Activated CD4-positive, alpha-beta T cell treated with anti-CD3 and anti-CD28 coated beads for 24 hours (primary cell): ENCODE measurements at places on chromosomes 3 and 15.

- no peak for DNase-seq
Measured at GRCh38 chr15:56371495-56372147, 6.4 kb downstream of the TEX9 start.

DNA sequence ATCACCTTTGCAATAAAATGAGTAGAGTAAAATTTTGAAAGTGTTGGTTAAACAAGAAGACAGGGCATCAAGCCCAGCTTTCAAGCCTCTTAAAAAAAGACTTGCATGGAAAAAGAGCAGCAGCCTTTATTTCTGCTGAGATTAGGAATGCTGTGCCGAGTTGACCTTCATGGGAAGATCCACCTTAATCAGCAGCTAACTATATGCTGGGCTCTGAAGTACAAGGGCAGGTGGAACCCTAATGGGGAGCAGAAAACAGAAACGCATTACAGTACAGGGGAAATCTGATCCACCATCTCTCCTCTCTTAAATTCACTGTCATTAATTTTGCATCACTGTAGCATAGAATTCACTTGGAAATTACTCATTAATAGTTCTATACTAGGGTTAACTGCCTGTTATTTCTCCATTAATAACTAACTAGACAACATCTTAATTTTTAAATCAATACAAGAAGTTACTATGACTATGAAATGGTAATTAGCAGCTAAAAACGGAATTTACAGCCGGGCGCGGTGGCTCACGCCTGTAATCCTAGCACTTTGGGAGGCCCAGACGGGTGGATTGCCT is 133.6 kb downstream of the GHSR start:
- no peak for DNase-seq

DNA sequence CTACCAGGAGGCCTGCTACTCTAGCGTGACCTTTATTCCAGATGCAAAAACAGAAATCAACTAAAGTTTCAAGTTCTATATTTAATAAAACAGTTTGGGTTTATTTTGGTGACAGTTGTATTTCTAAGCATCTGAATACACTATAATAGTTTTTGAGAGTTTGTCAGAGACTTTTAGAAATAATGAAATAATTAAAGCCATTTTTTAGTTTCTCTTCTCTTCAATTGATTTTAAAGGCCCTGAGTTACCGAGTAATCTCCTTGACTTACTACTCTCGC is 523.4 kb downstream of the CADM2 start:
- no peak for DNase-seq

DNA sequence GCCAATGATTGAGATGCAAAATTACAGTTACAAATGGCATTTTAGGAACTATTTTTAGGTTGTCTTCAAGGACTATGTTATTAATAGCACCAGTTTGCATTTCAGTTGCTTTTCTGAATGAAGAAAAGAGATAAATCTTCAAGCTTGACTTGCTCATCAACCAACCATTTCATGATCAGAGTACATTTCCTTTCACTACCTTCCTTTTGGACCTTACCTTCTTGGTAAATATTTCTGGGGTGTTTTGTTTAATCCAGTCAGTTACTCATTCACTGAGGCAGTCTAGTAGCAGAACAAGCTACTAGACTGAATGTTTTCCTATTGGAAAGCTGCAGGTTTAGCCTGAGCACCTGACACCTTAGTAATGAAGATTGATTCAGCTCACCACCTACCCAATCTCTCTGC is 8.2 kb downstream of the SLC27A2 start:
- no peak for DNase-seq

DNA sequence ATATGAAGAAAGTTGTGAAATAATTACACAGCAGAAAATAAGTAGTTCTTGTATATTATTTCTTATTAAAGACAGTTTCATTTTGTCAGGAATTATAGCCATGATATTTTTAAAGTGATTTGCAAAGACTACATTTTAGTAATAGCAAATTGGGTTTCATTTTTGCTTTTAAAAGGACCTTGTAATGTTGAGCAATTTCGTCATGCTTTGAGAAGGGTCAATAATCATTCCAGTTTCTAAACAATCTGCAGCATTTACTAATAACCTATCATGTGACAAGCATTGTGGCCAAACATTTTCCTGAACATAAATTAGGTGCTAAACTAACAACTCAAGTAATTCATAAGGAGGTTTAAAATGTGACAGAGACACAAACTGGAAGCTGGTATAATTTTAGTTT is 214.4 kb upstream of the CBLB start:
- DNase-seq: no peak

- DNase-seq: peak; percentile 43
Measured at GRCh38 chr15:60673918-60674558, 195.1 kb upstream of the ICE2 start.

DNA sequence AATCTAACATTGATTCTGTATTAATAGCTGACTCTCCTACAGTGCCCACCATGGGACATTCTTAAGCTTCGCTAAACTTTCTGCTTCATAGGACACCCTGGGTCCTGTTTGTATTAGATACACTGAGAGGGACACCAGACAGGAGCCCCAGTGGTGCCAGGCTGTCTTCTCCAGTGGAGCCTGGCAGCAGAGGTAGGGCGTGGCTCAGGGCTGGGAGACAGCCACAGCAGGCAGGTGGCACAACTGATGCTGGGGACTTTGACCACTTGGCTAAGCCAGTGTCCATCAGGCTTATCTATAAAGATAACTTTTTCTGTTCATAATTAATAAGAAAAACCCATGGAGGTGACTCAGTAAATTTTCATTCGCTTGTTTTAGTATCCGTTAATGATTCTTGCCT is 21.8 kb downstream of the NIPA1 start:
- no peak for DNase-seq

- peak; percentile 1 for DNase-seq
Measured at GRCh38 chr3:53170325-53171063, 9.5 kb downstream of the PRKCD start.

DNA sequence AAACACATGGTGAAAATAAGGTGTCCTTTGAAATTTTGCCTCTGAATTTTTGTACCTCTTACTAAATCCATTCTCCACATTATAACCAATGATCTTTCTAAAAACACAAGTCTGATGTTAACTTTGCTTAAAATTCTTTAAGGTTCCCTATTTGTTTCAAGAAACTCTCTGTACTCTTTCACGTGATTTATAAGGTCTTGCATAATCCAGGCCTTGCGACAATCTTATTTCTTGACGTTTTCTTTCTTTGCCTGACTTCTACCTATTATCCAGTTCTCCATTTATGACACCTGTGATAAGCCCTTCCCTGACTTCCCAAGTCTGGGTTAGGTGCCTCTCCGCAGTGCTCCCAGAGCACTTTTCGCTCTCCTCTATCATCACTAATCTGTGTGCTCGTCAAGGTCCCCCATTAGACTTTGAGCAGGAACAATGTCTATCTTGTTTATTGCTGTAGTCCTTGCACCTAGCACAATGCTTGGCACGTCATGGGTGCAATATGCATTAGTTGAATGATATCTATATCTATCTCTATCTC is 24.3 kb upstream of the KPNA1 start:
- DNase-seq: no peak

- DNase-seq: no peak
Measured at GRCh38 chr15:99341786-99342185, 90.5 kb downstream of the LRRC28 start.

DNA sequence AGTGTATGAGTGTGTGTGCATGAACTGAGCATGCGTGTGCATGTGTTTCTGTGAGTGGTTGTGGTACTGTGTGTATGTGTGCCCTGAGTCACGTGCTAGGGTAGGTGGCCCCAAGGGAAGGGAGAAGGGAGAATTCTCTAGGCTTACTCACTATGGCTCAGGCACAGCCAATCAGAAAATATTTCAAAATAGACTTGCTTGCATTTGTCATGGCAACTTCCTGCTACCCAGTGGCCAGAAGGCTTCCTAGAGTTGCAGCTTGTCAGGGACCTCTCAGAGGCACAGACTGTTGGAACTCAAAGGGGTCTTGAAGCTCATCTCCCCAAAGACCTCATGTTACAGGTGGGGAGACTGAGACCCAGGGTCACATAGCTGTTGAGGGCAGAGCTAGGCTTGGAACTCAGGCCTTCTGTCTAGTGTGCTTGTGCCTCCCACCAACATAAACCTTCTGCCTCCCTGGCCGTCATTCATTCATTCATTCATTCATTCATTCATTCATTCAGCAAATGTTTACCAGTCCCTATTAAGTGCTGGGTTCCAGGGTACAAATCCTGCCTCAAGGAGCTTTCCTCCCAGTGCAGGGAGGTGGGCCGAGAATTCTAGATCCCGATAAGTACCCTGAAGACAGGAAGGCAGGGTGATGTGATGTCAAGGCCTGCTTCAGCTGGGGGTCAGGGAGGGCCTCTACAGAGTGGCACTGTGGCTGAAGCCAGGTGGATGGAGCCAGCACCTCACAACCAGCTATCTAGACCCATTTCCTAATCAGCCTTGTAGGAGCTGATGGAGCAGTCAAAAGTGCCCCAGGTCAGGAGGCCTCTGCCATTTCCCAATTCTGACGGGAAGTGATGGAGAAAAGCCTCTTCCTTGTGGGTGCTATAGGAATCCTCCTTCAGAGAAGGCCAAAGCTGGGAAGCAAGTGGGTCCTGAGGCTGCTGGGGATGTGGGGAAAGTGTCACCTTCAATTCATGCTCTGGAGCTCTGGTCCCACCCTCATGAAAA is 10.9 kb upstream of the RFT1 start:
- no peak for DNase-seq

DNA sequence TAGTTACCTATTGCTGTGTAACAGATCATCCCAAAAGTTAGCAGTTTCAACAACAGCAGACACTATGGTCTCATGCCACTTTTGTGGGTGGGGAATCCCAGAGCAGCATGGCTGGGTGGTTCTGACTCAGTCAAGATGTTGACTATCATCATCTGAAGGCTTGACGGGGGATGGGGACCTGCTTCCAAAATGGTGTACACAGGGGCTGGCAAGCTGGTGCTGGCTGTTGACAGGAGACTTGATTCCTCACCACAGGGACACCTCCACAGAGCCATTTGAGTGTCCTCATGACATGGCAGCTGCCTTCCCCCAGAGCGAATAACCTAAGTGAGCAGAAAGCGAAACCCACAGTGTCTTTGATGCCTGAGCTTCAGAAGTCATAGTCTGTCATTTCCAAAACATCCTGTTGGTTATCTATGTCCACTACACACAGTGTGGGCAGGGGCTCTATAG is 19.1 kb downstream of the DNAJB8 start:
- peak; percentile 37 for DNase-seq

- DNase-seq: no peak
Measured at GRCh38 chr15:92645051-92645631, 10.4 kb downstream of the FAM174B start.

- no peak for DNase-seq
Measured at GRCh38 chr3:64257100-64257755, 32.0 kb upstream of the PRICKLE2 start.

DNA sequence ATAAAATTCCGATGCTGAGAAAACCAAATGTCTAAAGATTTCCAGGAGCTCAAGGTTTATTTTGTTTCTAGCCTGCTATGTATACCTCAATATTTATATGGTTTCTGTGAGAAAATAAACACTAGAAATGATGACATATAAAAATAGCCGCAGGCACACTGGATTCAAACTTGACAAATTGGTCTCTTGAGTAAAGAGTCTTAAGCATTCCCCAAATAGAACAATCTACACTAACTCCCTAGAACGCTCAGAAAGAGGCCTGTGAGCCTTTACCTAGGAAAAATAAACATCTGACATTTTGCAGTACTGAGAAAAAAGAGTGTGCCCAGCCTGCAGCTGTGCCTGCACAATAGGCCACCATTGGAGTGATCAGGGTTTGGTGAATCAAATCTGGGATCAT is 75.2 kb downstream of the NEK10 start:
- DNase-seq: no peak

DNA sequence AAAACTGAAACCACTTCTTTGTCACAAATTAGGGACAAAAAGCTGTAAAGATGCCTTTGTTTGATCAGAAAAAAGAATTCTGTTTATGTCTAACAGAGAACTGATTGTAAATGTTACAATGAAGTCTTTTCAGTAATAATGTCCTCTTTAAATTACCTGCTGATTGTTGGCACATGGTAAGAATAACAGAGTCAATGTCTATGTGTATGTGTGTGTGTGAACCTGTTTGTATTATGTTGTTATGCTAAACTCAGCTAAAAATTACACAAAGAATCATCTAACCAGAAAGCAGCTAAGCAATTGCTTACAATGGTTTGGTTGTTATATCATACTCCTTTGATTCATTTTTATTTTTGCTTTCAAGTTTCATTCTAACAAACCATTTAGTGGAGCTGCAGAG is 159.1 kb upstream of the PDZRN3 start:
- DNase-seq: no peak

GRCh38 chr3:66962664-66963063 is 35.4 kb upstream of the KBTBD8 start:
- DNase-seq: no peak

DNA sequence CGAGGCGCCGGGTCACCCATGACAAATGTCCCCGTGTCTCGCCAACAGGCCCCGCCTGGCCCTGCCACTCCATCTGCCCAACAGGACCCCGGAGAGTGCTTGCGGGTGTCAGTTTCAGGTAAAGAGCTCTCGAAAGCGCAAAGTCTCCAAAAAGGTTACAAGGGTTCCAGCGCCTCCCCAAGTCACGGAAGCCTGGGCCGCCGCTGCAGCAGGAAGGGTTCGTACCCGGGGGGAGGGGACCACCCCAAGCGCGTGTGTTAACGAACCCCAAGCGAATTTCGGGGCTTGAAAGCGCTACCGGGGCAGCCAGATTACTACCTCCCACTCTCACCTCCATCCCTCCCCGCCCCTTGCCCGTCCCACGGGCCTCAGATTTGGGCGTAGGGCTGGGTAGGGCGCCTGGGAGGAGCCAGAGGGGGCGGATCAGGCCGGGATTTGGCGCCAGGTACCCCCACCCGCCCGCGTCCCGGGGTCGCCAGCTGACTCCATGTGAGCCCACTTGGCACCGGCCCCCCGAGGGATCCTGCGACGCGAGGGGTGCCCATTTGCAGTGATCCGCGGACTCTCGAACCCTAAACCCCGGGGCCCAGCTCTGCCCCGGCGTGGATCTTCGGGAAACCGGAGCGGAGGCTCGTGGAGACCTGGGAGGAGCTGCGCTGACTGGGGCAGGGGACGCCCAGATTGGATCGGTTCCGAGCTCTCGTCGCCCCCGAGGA is 85.9 kb downstream of the NR2F2 start:
- DNase-seq: no peak

DNA sequence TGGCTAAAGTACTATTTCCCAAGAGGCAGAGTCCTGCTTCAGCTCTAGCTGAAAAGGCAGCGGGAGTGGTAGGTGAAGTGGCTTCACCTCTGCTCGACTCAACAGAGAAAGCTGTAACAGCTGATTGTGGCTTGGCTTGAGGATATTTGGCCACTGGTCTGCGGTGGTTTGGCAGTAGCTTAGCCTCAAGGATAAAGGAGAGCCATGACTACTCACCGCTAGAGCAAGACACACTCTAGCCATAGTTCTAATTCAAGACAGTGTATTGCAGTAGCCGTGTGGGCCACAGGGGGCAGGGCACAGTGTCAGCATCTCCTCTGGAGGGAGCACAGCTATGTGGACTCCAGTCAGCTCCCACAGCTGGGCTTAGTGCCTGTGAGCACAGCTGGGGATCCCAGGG is 23.5 kb downstream of the TPRG1 start:
- no peak for DNase-seq

GRCh38 chr15:73600413-73601335 is 32.5 kb downstream of the NPTN start:
- DNase-seq: no peak

- no peak for DNase-seq
Measured at GRCh38 chr15:44636976-44637375, 26.5 kb downstream of the SPG11 start.

GRCh38 chr3:109188741-109189140 is 52.2 kb downstream of the C3orf85 start:
- DNase-seq: no peak

GRCh38 chr3:151226088-151226563 is 23.1 kb upstream of the GPR171 start:
- DNase-seq: no peak
